ENCODE measurements at places on chromosomes 11 and 22. TPM values are rescaled to one million over a fixed set of nuclear protein-coding genes. Genes with fewer than 3 reads are reported as not detected.
A peak's percentile ranks its signal among the peaks of the same experiment; 100 is the strongest.

Gene DERL3
- total RNA-seq = 0.91 TPM

- no peak for DNase-seq
These were observed 33.6 kb downstream of the MACROD1 start for GRCh38 chr11:64132191-64132771.

GRCh38 chr11:116837231-116838091 is at the start of gene APOA1:
APOA1 (minus strand) TSS chr11:116837622; CDS start chr11:116837387, 235 bp downstream.
- no peak for DNase-seq

DNA sequence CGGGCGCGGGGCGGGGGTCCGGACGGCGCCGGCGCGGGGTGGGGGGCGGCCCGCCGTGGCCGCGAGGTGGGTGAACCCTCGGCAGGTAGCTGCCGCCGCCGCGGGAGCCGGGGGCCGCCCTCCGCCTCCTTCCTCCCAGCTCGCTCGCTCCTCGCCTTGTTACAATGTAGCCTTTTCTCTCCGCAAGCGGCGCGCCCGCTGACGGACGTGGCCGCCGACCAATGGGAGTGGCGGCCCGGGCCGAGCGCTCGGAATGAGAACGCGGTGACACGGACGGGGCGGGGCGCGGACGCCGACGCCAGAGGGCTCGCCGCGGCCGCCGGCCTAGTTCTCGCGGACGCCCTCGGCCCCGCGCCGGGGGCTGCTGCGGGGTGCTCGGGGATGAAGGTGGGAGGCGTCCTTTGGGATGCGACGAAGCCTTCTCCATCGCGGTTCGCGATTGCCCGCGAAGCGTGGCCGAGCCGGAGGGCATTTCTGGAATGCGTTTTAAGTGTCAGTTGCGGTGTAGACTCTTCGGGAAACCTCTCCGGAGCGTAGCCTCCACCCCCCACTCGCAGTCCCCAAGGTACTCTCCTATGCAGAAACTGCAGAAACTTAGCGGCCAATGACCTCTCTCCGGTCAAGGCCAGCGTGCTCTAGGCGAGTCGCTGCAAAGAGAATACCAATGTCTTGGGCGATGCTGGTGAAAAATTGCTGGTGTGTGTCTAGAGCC is 734 bp downstream of the PRDM11 start:
- DNase-seq = peak; percentile 94

DNA sequence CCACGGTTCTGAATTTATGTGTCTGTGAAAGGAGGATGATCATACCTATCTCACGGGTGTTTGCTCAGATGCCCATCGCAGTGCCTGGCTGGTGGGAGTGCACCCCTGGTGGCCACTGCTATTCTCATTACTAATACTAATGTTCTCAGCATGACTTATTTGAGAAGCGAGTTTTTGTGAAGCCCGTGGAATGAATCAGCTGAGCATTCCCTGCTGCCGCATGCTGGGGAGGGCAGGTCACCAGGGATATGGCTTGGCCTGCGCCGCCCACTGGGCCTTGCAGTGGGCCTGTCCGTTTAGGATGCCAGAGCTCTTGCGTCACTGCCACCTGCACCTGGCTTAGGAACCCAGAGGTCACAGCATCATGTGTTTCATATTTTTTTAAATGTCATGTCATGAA is 16.9 kb downstream of the CTTN start:
- DNase-seq = no peak

GRCh38 chr22:48556222-48556621 is 1271.5 kb downstream of the BRD1 start:
- DNase-seq = no peak

All from heart right ventricle (tissue), 16 donors.